ENCODE measurements at places on chromosomes 11 and 22. TPM values are rescaled to one million over a fixed set of nuclear protein-coding genes. Genes with fewer than 3 reads are reported as not detected.

- DNase-seq, result no peak
These were observed 73.8 kb downstream of the FAM76B start for GRCh38 chr11:95715777-95716241.

Gene TMEM45B
- 0.39 TPM for total RNA-seq

- DNase-seq, result no peak
These were observed 4.3 kb upstream of the ATP5MGL start for GRCh38 chr22:42644422-42645340.

GRCh38 chr11:5937868-5938602 is 4.0 kb upstream of the OR56A3 start:
- DNase-seq, result no peak

DNA sequence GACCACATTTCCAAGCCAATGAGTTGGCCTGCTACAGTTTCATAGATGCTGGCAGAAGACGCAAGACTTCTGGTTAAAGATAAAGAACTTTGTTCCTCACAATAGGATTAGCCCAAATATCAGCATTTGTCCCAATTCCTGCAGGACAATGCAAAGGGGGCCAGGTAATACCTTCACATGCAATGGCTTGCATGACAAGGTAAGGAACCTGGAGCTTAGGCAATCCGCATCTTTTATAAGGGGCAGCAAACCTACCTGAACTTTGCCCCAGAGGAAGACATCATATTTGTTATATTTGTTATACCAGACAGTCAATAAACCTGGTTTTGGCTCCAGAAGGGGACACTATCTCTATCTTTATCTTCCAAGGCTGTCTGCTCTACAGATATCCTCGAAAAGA is 5.3 kb downstream of the P2RY6 start:
- DNase-seq, result no peak
